ENCODE measurements at places on chromosomes 2 and 18.

DNA sequence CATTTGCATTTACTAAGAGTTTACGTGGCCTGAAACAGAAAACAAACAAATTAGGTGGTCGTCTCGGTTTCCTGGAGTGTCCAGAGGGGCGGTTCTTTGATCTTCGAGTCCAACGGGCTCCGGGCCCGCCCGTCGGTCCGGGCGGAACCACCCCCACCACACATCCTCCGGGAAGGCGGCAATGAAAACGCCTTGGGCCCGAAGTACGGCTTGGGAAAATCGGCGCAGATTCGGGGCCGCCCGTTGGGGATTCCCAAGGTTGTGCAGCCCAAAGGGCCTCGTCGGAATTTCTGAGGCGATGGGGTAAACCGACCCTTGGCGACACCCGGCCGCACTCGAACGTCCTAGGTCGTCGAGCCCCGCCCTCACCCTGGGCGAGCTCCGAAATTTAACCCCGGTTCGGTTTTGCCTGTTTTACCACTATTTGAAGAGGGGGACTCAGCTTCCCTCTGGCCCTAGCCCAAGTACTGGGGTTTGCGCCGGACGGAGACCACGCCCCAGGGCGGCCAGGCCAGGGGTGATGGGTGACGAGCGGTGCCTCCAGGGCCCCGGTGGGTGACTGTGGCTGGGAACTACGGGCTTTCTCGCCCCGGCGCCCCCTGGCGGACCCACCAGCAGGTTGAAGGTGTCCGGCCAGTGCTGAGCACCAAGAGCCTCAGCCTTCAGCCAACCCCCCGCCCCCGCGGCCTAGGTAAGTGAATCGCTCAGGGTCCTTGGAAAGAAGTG is 1.9 kb upstream of the CFAP53 start:
- DNase-seq: peak; percentile 73

DNA sequence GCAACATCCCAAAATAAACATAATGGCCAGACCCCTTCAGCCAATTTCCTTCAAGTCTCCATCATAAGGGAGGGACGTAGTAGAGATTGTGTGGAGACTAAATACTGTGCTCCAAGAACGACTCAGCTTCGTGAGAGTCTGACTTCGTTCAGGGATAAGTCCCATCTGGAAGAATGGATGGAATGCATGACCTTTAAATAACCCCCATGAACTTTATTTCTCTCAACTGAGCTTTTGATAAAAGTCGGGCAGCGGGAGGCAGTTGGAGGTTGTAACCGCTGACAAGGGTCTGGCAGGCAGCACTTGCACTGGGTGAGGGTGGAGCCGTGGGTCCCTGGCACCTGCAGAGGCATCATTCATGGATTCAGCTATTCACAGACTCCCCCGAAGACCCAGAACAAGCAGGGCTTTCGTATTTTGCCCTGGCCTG is 115.9 kb downstream of the ZFP36L2 start:
- no peak for DNase-seq

DNA sequence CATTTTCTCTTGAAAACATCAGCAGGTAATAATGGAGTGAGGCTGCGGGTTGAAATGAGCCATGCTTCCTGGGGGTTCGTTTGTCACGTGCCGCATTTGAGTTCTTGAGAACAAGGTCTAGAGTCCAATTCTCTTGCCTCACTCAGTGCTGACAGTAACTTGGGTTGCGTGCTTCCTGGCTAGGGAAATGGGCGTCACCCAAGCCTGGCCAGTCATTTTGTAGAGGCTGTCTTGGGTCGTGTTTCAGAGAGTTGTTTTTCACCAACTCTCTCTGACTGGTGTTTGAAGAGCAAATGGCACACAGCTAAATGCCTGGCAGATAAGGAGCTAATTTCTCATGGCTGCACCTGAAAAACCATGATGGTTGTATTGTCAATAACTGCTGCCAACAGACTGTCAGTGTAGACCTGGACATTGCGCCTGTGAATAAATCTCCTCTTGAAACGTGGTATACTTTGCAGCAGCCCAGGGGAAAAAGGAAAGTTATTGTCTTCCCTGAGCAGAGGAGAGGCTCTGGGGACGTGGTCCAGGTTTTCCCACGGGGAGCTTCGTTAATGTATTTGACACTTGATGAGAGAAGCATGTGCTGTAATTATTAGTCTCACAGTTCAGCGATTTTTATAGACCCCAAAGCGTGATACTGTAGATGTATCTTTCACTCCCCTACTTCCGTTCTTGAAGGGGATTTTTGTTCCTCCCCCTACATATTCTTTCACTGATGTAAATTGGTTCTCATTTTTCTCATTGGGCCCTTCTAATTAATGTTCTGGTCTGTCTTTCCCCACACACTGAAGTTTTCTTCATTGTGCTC is 196.0 kb downstream of the FHOD3 start:
- DNase-seq: no peak

- no peak for DNase-seq
These were observed 398.9 kb downstream of the TRIB2 start for GRCh38 chr2:13115643-13116042.

DNA sequence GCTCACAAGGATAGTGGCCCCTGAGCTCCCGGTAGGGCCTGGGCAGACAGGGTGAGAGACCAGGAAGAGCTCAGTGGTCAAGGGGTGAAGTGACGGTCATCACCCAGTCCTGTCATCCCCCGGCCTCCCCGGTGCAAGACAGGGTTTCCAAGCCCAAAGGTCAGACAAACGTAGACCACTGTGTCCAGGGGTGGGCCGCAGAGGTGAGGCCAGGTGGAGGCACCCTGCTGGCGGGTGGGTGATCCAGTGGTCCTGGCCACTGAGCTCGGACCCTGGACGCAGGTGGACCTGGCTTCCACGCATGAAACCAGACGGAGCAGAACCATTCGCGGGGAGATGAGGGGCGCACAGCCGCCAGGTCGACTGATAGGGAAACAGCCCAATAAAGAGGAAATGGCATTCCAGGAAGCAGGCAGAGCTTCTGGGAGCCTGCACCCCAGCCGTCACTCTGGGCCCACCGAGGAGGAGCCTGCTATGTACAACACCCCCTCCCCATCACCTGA is 14.4 kb upstream of the SNED1 start:
- no peak for DNase-seq

- no peak for DNase-seq
These were observed 12.2 kb downstream of the BIN1 start for GRCh38 chr2:127094509-127095366.

- DNase-seq: no peak
These were observed 896.4 kb downstream of the TDRD15 start for GRCh38 chr2:22020091-22020742.

DNA sequence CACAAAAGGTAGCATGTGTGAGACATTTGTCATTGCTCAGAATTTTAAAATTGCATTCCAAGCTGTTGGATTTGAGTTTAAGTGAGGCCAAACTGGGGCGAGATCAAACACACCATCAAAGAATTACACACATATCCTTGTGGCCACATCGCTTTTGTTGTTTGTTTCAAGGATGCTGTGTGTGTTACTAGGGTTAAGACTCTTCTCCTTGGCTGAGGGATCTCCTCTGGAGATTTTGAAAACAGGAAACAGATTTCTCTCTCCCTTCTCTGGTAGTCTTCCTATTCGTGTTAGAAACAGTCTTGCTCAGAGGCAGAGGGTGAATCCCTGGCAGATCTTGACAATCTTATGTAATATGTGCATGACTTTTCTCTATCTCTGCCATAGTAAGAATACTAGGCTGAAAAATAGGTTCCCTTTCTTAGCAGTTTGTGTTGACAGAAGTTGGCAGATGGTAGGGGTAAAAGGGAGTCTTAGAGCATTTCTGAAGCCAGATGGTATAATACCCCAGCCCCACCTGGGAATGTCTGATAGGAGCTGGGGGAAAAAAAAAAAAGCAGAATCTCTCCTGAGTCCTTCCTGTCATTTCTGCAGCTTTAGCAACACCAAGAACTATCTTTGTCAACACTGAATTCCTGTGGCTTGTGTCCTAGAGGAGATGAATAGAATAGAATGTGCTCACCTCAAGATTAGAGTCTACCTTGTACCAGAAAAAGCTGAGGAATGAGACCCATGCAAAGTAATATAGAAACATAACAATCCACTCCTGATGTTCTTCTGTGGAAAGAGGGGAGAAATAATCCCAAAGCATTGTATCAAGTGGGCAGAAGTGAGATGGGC is 101.8 kb downstream of the XRCC5 start:
- no peak for DNase-seq

GRCh38 chr18:23631746-23632145 is 31.0 kb downstream of the ANKRD29 start:
- DNase-seq: no peak

GRCh38 chr2:80378-80777 is 34.1 kb upstream of the FAM110C start:
- no peak for DNase-seq

DNA sequence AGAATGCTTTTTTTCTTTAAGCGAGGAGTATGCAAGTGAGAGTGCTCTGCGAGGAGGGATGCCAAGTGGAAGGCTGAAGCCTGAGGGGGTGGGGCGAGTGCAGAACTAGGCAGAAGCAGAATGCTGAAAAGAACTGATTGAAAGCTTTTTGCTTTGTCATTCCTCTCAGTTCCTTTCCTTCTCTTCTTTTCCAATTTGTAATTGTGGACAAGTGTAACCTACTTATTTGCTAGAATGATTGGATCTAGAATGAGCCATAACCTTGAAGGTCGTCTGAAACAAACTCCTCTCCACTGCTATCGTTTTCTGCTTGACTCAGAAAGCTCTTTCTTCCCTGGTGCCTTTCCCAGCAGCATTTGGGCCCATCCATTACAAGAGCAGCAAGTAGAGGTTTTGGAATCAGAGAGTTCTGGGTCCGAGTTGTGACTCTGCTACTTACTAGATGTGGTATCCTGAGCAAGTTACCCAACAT is 115.3 kb downstream of the METTL8 start:
- DNase-seq: no peak

GRCh38 chr2:176193048-176193447 is 4.6 kb downstream of the HOXD1 start:
- DNase-seq: no peak

DNA sequence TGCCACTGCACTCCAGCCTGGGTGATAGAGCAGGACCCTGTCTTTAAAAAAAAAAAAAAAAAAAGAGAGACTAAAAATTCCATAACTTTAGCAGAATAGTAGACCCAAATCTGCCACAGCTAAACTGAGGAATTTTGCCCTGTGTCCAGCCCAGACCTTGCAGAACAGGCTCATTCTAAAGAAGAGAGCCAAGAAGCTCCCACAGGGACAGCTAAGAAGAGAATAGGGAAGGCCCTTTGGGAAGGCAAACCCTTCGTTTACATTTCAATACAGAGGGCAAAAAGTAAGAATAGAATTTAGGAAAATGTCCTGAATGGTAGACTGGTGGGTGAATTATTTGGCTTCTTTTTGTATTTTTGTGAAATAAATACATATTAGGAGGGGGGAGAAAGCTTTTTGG is 21.5 kb upstream of the BZW1 start:
- no peak for DNase-seq

DNA sequence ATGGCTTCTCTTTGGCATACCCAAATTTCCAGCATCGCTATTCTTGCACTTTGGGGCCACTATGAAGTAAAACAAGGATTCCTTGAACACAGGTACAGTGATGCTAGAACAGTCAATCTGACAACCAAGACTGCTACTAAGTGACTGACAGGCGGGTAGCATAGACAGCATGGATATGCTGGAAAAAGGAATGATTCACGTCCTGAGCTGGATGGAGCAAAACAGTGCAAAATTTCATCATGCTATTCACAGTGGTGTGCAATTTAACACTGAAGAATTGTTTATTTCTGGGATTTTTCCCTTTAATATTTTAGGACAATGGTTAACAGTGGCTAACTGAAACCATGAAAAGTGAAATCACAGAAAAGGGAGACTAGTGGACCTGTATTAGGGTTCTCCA is 1511.2 kb upstream of the ZEB2 start:
- DNase-seq: no peak

- no peak for DNase-seq
These were observed 210.3 kb downstream of the CLIP4 start for GRCh38 chr2:29325544-29325943.

DNA sequence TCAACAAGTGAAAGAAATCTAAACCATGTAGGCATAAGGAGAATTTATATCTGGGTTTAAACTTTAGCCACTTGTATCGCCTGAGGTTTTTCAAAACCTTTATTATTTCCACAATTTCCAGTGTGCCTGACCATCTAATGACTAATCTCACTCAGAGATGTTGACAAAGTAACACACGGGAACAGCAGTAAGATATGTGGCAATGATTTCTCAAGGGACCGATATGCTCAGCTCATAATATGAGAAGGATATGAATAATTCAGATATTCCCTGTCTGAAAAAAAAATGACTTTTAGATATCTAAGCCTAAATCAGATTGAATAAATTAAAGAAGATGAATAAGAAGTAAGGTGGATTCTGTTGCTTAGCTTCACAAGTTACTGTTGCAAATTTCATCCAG is 43.5 kb downstream of the TMEM163 start:
- no peak for DNase-seq

DNA sequence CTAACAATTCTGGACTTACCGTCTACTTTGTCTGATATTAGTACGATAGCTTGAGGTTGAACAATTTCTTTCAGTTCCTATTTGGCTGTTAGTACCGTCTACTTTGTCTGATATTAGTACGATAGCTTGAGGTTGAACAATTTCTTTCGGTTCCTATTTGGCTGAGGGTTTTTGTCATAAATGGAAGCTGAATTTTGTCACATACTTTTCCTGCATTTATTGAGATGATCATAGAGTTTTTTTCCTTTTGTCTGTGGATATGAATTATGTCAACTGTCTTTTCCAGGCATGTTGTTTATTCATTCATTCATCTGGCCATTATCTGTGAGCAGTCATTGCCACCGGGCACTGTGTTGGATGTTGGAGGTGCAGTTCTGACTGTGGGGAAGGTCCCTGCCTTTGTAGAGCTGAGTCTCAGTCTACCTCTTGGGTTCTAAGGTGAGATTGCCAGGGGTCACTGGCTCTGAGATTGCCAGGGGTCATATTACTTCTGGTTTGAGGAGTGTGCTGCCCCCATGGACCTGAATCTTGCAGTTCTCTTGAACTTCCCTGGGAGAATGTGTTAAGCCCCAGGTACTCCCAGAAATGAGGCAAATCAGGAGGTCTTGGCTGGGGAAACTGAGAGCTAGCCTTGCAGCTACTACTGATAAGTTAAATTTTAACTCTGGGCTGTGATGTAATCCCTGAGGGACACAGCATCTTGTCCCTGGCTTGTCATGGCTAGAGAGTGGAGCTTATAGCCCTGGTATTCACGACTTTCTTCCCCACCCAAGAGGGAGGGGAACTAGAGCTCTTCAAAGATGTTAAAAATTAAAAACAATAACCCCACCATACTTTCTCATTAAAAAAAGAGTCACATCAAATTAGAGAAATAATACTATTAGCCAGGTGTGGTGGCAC is 89.1 kb upstream of the MBOAT2 start:
- DNase-seq: no peak
